ENCODE measurements at places on chromosomes 11 and 22. TPM values are rescaled to one million over a fixed set of nuclear protein-coding genes. Genes with fewer than 3 reads are reported as not detected.

GRCh38 chr22:22144858-22145257, 99.7 kb upstream of the VPREB1 start:
- DNase-seq, result no peak

- no peak for DNase-seq
Observed at GRCh38 chr22:23409976-23410375, 170.1 kb downstream of the IGLL1 start.

MAP6 gene
- 15.6 TPM for polyA plus RNA-seq

GRCh38 chr11:27211370-27212127, 151.5 kb downstream of the CCDC34 start:
- no peak for DNase-seq

CDC42BPG gene
- polyA plus RNA-seq, result 1.0 TPM

- DNase-seq, result no peak
Observed at GRCh38 chr22:35641494-35642120, 6.6 kb upstream of the APOL6 start.

DNA sequence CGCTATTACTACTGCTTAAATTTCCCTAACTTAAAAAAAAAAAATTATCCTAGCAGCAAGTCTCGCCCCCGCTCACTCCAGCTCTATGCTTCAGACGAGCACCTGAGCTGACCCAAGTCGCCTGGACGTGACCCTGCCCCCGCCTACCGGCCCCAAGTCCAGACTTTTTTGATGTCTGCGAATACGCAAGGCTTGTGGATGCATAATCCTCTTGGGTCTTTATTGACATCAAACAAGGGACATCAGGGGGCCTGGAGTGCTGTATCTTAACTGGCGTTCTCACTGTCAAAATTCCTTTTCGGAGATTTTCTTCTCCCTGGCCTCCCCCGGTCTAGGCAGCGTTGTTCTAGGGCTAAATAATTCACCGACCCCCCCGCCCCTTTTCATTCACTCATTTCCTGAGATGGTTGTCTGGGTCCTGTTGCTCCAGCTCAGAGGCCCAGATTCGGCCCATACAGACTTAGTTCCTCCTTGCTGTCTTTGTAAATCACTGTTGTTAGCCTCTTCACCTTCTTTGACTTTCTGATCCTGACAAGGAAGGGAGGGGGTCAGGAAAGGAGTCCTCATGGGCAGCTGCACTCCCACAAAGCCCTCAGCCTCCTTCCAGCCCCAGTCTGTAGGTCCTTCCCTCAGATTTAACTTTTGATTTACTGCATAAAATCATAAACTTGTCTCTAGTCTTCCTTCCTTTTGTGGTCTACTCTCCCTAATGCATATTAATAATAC, 601 bp upstream of the LRP4 start:
- DNase-seq, result no peak

- no peak for DNase-seq
Observed at GRCh38 chr22:49211176-49211575, 616.5 kb downstream of the BRD1 start.

DNA sequence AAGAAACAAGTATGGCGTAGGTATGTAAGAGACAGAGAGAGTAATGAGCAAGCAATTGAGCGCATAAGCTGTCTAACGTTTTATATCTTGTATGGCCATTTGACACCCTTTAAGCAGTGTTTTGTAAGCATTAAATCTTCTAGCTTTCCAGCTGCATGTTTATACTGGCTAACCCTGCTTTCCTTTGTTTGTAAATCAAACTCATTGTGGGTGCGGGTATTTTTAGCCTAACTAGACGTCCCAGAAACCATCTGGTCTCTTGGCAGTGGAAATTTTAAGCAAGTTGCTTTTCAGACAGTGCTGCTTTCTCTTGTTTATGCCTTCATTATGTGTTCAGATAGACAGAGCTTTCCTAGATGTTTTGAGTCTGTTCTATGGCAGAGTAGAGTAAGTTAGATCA, 73.5 kb downstream of the RNF169 start:
- no peak for DNase-seq

DNA sequence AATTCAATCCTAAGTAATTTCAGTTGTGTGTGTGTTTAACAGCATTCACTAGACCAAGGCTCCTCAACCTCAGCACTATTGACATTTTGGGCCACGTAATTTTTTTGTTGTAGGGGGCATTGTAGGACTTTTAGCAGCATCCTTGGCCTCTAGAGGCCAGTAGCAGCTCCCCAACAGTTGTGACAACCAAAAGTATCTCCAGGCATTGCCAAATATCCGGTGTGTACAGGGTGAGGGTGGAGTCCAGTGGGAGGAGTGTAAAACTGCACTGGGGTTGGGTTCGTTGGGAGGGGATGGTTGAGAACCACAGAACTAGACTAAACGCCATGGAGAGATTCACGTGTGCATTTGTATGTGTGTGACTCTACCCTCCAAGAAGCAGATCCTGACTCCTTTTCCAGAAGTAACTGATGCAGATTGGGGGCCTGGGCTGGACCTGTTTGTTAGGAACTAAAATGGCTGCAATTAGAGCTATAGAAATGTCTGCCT, 5.9 kb upstream of the PHF21A start:
- no peak for DNase-seq

GRCh38 chr11:94036096-94036495, 14.9 kb downstream of the HEPHL1 start:
- DNase-seq, result no peak

- no peak for DNase-seq
Observed at GRCh38 chr11:46377831-46378230, 3.6 kb upstream of the MDK start.

DNA sequence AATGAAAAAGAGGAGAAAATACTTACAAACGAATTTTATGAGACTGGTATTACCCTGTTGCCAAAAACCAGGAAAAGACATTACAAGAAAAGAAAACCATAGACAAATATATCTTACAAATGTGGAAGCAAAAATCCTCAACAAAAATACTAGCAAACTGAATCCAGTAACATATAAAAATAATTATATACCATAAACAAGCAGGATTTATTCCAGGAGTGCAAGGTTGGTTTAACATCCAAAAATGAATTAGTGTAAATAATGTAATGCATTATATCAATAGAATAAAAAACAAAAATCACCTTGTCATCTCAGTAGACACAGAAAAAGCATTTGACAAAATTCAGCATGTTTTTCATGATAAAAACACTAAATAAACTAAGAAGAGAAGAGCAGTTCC, 7.3 kb downstream of the NF2 start:
- DNase-seq, result no peak

- no peak for DNase-seq
Observed at GRCh38 chr22:21680830-21681565, 15.2 kb downstream of the PPIL2 start.

SLC22A6 gene
- polyA plus RNA-seq, result not detected

GRCh38 chr22:42792909-42793847, 63.9 kb downstream of the ARFGAP3 start:
- DNase-seq, result no peak

DNA sequence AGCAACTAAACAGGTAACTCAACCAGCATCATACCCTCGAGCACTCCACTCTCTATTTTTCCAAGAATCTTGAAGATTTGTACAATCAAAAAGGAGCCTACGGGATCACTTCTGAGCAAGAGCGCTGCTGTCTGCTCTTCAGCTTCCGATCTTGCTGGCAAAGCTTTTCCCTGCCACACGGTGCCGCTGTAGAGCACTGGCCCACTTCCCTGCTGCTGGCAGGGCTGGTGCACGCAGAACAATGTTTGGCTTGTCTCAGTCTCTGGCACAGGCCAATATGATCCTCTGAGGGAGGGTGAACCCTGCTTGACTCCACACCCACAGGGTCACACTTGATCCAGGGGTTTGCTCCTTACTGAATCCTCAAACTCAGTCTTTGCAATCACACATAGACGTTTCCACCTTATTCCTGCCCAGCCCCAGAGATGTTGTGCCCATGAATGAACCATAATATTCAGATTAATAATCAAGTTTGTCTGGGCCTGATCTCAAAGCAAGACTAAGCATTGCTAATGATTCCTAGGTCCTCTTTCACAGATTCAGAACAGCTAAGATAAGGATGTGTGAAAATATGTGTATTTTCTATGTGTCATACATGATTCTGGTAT, 536.6 kb downstream of the SOX6 start:
- DNase-seq, result no peak

DNA sequence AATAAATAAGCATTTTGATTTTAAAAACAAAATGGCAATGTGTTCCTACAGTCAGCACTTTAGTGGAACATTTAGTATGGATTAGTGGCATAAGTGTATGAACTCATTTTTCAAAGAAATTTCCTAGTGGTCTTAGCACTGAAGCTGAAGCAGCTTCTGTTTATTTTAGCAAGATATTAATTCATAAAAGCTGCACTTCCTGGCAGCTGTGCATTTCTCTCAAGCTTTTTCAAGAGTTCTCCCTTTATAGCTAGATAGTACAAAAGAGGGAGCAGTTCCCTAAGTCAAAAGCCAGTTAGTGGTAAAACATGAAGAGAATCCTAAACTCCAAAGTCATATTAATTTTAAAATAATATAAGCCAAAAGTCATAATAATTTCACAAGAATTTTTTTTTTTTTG, 1036.0 kb upstream of the CCDC90B start:
- no peak for DNase-seq

- DNase-seq, result no peak
Observed at GRCh38 chr22:30219049-30219654, 27.4 kb downstream of the LIF start.

DNA sequence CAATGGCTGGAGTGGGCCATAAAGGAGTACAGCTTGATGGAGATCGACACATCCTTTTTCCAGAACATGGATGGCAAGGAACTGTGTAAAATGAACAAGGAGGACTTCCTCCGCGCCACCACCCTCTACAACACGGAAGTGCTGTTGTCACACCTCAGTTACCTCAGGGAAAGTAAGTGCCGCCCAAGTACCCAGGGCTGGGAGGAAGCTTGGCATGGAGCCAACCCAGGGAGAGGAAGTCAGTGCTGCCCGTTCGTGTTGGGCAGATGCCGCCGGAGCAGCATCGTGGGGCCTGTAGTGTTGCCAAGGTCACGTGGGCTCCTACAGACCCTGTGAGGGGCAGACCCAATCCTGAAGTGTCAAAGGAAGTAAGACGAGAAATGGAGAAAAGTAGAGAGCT, 78.9 kb downstream of the FLI1 start:
- no peak for DNase-seq

SLC17A6 gene
- polyA plus RNA-seq, result not detected

GRCh38 chr22:48393041-48393370, 1434.7 kb downstream of the BRD1 start:
- DNase-seq, result no peak

DNA sequence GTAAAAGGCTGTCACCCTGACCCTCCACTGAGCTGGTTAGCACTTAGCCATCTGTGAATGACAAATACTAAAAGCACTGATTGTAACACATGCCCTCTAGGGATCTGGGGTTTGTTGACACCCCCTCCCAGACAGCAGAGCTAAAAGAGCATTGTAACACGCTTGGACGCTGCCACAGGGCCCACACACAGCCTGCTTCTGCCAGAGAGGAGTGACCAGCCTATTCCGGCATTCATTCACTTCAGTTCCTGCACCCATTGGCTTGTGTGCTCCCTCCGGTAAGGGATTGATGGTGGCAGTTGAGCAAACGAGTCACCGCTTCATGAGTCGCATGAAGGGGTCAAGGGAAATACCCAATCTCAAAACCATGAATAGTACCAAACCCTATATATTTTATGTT, 15.8 kb downstream of the OR10D3 start:
- no peak for DNase-seq

DNA sequence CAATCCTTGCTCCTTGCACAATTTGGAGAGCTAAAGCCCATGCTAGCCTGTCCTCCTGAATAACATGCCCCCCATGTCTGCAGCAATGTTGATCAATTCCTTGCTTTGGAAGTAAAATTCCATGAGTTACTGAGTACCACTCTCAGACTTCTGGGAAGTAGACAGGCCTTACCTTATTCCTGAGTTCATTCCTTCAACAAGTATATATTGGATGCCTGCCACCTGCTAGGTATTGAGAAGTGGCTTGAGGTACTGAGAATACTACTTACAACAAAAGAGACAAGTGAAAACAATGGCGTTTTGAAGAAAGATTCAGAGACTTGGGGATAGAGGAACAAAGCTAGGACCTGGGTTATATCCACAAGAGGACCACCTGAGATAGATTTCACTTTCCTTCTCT, 12.4 kb downstream of the PATE2 start:
- no peak for DNase-seq

- DNase-seq, result no peak
Observed at GRCh38 chr11:72688929-72689328, 14.7 kb upstream of the PDE2A start.

DNA sequence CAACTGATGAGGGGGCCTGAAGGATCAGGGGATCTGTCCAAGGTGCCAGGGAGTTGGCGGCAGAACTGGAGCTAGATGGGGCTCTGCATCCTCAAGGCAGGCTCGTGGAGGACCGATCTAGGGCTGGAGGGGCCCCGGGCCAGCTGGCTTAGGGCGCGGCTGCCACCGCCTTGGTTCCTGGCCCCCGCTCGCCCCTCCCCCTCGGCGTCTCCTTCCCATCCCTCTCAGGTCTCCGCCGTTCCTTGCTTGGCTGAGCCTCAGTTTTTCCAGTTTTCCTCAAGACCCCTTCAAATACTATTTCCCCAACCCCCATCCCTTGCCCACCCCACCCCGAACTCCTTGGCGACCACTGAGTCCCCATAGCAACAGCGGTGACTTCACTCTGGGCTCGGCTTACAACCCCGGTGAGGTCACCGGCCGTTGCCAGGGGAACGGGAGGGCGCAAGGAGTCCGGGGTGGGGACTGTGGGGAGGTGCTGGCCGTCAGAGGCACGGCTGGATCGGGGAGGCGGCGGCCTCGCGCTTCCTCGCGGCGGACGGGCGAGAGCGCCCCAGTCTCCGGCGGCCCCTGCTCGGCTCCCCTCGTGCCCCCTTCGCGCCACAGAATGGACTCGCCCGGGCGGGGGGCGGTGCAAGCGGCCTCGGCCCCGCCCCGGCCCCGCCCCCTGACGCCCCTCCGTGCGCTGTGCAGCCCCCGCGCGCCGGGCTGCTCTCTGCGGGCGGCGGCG, 7.5 kb downstream of the FREY1 start:
- peak; percentile 93 for DNase-seq

DNA sequence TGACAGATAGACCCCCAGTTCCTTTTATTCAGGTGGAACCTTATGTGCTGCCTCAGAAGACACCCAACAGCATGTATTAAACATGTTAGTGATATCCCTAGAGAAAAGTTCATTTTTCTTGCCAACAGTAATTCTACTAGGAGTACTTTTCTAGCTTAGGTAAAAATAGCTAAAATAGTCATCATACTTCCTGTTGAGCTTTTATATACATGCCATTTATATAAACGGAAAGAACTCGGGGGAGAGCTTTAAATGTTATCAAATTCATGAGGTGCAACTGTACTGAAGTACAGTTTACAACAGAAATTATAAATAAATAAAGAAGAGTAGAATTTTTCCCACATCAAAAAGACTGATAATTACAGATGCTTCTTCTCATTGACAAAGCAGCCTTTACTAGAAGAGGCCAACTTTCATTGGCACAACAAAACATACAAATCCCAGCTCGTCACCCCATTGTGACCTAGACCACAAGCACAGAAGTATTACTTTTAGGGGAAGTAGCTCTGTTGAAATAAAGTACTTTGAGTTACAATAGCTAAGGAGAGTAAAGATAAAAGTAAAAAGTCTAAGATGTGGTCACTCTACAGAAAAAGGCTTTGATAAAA, 59.1 kb upstream of the POU2AF2 start:
- no peak for DNase-seq

TALDO1 gene
- 68.2 TPM for polyA plus RNA-seq

GRCh38 chr22:44438056-44438455, 60.0 kb downstream of the RTL6 start:
- DNase-seq, result no peak

GRCh38 chr11:59938132-59938531, at the start of gene OOSP1:
OOSP1 (plus strand) TSS chr11:59938432; CDS start chr11:59938455, 23 bp downstream.
- DNase-seq, result no peak

Measured in hindlimb muscle (tissue), 1 donor.